Bronchial epithelial cell (primary cell): ENCODE measurements at places on chromosomes 6 and 20. TPM values are rescaled to one million over a fixed set of nuclear protein-coding genes. Genes with fewer than 3 reads are reported as not detected.

GRCh38 chr20:57524511-57525176, at the start of gene CTCFL:
Gene CTCFL (minus strand): TSS chr20:57525140. CDS start chr20:57524205, 935 bp downstream.
- no peak for DNase-seq

FOXF2 gene
- total RNA-seq = under 0.01 TPM in 1 of 2 replicates, not detected in the other

GRCh38 chr6:20932284-20932683, 398.0 kb downstream of the CDKAL1 start:
- no peak for DNase-seq

- DNase-seq = no peak
These were observed 37.0 kb downstream of the BAK1 start for GRCh38 chr6:33543116-33543515.

DNA sequence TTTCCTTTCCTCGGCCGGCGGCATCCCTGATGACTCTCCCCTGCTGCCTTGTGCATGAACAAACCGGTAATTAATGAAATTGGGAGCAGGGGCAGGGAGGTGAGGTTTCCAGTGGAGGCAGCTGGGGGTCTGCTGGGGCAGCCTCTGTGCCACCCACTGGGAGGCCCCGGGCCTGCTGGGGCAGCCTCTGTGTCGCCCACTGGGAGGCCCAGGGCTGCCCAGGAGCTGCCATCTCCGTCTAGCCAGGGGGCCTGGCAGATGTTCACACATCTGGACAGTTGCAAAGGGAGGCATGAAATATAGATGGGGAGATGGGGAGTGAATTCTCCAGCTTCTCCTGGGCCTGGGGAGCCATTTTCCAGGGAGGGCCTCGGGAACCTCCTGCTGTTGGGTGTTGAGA, 33.8 kb downstream of the TOX2 start:
- DNase-seq = no peak

POM121L2 gene
- not detected in 2 replicates for total RNA-seq

DNA sequence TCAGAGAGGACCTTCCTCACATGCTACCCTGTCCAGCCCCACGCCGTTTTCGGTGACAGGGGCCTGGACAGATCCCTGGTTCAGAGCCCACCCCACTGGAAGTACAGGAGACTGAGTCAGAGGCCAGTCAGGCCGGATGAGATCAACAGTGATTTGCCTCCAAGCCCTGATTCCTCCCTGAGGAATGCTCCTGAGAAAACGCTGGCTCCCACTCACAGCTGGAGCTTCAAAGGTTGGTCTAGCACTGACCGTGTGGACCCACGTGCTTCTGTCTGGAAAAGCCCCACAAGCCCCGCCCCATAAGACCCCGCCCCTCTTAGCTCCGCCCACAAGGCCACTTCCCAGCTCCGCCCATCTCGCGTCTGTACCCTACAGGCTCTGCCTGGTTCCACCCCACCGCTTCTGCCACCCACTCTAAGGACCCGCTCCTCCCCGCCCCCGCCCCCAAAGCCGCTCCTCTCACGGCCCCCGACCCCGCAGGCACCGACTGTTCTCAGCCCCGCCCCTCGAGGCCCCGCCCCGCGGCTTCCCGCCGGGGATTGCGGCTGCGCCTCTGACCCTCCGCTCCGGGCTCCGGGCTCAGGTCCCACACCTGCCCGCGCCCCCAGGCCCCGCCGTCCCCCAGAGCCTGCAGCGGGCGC, 64.9 kb upstream of the BHLHE23 start:
- peak; percentile 55 for DNase-seq

- DNase-seq = peak; percentile 44
These were observed 577 bp upstream of the SCAND1 start for GRCh38 chr20:35954907-35955251.

FBXO30 gene
- total RNA-seq = 9.5 and 10.2 TPM in 2 replicates

- DNase-seq = no peak
These were observed 602.2 kb upstream of the NOX3 start for GRCh38 chr6:156057869-156058268.

HMGN3 gene
- 14.2 and 41.5 TPM in 2 replicates for total RNA-seq

- peak; percentile 26 for DNase-seq
These were observed 194.9 kb downstream of the KIF6 start for GRCh38 chr6:39530201-39530759.

DNA sequence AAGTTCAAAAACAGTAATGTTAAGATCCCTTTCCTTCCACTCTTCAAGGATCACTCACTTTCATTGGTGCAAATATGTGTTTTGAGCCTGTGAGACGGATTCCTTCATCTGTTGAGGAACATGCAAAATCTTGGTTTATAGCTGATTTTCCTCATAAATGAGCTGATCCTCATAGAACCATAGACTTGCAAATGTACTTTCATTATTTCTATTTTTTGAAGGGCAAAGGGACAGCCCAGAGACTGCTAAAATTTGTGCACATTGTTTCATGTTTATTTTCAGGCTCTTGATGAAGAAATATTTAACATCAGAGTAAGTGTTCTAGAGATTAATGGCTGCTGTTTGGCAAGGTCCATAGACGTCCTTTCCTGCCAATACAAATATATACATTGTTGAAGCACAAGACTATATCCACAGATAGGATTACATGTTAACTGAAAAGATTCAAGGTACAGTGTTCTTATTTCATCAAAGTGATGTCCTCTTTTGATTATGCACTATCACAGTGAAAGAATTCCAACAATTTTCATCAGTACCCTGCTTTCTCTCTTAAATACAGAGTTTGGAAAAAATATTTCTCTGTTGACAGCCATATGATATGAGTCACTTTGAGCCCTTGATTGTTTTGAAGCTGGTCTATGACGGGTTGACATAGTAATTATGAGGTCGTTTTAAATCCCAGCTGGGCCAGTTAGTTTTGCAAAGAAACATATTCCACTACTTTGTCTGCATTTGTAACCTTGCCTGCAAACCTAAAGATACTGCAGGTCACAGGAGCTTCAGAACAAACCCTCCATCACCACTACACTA, 95.7 kb downstream of the FILIP1 start:
- DNase-seq = peak; percentile 17

DNA sequence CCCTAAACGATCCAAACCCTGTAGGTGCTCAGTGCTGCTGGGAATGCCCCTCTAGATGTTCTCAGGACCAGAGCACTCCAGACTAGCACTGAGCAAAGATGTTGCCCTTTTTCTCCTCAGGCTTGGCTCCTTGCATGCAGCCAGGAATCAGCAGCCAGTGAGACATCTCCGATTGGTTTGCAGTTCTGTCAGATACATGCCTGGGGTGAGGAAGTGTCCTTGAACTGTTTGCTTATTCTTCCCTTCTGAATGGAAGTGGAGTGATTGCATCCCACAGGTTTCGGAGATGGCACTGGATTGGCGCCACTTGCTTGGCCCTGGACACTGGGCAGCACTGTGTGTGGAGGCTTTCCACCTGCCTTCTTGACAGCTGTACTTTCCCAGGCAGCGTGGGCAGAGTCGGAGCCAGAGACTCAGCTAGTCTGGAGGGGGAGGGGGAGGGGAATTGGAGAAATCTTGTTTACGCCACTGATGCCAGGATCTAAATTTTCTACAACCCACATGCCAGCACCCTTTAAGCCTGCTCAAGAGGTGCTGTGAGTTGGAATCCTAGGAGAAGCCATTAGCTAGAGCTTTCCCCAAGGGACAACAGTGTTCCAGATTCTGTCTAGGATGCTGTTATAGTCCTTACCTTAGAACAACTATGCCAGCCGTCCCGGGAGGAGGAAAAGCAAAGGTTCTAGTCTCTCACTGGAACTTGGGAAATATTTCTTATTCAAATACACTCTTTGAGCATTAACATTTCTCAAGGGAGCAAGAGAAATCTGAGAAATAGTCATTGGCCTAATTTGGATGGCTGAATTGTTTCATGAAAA, 49.2 kb upstream of the SASH1 start:
- no peak for DNase-seq

RPL7L1 gene
- 94.5 and 109 TPM in 2 replicates for total RNA-seq

RGS17 gene
- total RNA-seq = 2.9 and 4.7 TPM in 2 replicates

GRCh38 chr20:41618807-41619311, 682 bp upstream of the CHD6 start:
- no peak for DNase-seq

MATN4 gene
- total RNA-seq = 0.13 and 0.26 TPM in 2 replicates

GRCh38 chr6:5208057-5208456, 52.7 kb downstream of the LYRM4 start:
- DNase-seq = no peak
